ENCODE measurements at places on chromosomes 6 and 20. TPM values are rescaled to one million over a fixed set of nuclear protein-coding genes. Genes with fewer than 3 reads are reported as not detected.

DNA sequence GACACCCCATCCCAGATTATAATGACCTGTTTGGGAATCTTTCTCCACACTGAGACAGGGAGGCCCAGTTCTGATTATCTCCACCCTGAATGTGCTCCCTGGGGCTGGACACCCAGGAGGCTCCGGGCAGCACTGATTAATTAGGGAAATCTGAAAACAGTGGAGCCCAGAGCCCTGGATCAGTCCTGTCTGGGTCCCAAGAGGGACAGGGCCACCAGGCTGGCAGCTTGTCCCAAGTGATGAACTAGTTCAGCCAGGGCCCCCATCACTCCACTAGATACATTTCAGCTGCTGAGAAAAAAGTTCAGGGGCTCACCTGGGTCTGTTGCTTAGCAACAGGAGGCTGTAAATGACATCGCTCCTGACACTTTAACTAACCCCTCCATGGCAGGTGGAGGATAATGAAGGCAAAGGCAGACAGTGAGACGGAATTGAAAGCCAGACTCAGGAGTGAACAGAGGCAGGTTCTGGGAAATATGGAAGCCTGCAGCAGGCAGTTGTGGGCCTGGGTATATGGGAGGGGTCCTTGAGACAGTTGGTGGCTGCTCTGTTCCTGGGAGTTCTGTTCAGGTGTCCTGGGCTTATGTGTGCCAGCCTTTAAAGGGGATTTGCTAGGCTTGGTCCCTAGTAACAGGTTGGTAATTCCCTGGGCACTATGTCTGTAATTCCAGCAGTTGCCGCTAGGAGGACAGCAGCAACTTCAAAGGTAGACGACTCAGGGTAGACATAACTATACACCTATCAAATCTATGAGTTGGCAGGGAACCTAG lies 78.3 kb upstream of the CTNNBL1 start:
- no peak for DNase-seq

BPI gene
- polyA plus RNA-seq = 1.4 TPM

GRCh38 chr20:37503256-37503927 lies 17.7 kb upstream of the NNAT start:
- DNase-seq = no peak

DNA sequence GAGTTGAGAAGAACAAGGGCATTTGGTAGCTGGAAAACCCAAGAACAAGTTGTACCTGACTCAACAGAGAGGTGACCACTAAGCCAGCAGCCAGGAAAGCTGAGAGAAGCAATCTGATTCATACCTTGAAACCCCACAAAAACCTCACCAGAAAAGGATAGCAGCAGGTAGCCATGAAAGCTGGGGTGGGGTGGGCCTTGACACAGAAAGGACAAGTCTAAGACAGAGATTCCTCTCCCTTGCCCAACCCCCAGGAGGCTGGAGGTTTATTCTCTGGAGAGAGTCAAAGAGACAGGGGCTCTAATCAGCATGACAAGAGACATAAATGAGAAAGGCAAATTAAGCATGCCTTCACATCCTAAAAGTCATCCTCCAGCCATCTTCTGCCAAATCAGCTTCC lies 151.7 kb upstream of the DST start:
- no peak for DNase-seq

DNA sequence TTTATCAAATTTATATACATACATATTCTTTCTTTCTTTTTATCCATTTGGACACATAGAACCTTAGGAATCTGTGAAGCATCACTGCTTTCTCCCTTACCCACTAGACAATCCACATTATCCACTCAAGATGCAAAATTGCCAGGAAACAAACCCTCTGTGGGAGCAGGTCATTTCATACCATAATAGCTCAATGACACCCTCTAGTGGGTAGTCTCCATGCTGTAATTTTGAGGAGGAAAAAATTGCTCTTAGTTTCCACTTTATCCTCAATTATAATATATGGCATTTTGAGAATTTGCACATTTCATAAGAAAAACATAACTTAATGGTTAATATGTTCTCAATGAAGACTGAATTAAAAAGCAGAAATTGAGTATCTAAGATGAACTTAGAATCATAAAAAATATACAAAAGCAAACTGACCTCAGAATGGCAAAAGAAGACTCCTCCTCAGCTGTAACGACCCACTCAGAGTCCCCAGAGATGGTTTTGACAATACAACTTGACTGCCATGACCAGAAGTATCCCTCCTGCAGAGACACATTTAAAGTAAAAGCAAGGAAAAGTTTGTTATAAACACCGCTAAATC lies 164.1 kb downstream of the FRK start:
- no peak for DNase-seq

OCSTAMP gene
- not detected for polyA plus RNA-seq

DNA sequence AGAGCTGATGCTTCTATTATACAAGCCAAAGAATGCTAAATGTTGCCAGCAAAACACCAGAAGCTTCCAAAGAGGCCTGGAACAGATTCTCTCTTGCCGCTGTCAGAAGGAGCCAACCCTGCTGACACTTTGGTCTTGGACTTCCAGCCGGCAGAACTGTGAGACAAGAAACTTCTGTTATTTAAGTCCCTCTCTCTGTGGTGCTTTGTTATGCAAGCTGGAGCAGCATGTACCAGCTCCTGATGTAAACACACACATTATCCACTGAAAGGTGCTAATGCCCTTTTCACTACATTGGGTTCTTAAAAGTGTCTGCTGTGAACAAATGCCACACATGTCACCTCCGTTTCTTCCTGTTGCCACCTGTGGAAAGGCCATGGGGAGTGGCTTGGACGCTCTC lies 25.9 kb upstream of the PRELID3B start:
- DNase-seq = no peak

- no peak for DNase-seq
Measured at GRCh38 chr6:50907565-50907964, 88.9 kb downstream of the TFAP2B start.

- DNase-seq = no peak
Measured at GRCh38 chr6:140460267-140460666, 1085.8 kb upstream of the CITED2 start.

- DNase-seq = no peak
Measured at GRCh38 chr6:8556370-8557013, 121.1 kb upstream of the SLC35B3 start.

- peak; percentile 55 for DNase-seq
Measured at GRCh38 chr20:46709459-46710152, at the start of gene SLC2A10. Gene SLC2A10, plus strand, starts transcription at chr20:46709649. Its CDS starts 88 bp downstream, at chr20:46709737.

BANF2 gene
- not detected for polyA plus RNA-seq

GRCh38 chr20:21129861-21130260 lies 4.0 kb downstream of the KIZ start:
- DNase-seq = no peak

GRIK2 gene
- 14.3 TPM for polyA plus RNA-seq

- no peak for DNase-seq
Measured at GRCh38 chr20:42098418-42098817, 480.2 kb upstream of the CHD6 start.

IPCEF1 gene
- 6.9 TPM for polyA plus RNA-seq

DNA sequence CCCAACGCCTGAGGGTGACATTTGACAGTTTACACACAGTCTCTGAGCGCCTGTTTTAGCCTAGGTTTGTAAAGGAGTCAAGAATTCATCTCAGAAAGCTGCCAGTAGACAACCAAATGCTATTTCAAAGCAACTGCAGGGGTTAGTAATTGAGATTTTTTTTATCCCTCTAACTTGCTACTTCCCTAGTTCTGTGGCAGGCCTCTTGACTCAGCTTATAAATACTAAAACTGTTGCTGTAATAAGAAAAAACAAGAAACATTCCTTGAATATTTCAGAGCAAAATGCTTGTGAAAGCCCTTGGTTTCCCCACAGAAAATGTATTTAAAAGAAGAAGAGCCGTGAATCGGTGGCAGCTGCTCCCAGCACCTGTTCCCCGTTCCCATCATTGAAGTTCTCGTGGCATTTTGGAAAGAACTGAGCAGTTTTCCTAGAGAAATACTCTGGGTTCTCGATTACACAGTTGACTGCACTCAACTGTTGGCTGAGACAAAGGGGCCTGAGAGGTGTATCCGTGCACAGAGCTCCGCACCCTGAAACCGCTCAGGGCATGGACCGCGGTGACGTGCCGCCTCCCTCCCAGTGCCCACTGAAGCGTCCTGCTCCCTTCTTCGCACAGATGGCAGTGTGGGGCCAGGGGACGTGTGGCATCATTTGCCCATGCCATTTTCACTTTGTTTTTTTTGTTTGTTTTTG lies 20.9 kb downstream of the DLL1 start:
- no peak for DNase-seq

DNA sequence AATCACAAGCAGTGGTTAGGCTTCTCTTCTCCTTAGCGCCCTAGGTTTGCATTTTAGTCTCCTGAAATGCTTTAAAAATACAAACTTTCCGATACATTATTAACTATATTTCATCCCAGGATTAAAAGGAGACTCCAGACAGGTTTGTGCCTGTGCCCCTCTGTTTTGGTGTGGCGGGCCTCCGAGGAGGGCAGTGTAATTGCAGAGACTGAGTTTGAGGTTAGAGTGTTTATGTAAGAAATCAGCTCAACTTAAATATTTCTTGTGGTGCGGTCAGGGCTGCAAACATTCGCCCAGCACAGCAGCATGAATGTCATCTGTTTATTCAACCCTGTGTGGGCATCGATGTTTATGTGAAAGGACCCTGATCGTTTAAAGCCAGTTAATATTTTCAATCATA lies 130.4 kb upstream of the AKAP12 start:
- no peak for DNase-seq

GRCh38 chr6:1630212-1630770 lies 20.6 kb downstream of the FOXC1 start:
- DNase-seq = no peak

- DNase-seq = no peak
Measured at GRCh38 chr6:52253494-52253893, 9.2 kb upstream of the IL17F start.

- DNase-seq = no peak
Measured at GRCh38 chr6:3749067-3749841, 2.3 kb downstream of the PXDC1 start.

- DNase-seq = no peak
Measured at GRCh38 chr20:17287503-17287902, 60.7 kb downstream of the PCSK2 start.

TRIM10 gene
- 0.48 TPM for polyA plus RNA-seq

- DNase-seq = no peak
Measured at GRCh38 chr20:47382746-47383415, 26.4 kb upstream of the ZMYND8 start.

- DNase-seq = no peak
Measured at GRCh38 chr20:35737865-35738333, 4.2 kb downstream of the RBM39 start.

DNA sequence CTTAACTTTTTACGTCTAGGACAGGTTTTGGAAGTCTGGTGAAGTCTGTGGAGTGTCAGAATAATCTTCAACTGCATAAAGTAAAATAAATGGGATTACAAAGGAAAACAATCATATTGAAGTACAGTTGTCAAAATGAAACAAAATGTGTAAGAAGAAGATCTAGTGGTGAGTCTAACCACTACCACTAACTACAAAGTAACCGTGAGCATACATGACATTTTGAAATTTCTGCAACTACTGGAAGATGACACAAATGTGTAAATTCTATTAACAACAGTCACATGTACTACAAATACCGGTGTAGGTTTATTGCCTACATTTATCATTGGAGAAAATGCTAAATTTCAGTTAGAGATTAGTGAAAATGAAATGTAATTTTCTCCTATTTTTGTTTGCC lies 29.7 kb downstream of the VPS52 start:
- no peak for DNase-seq

DNA sequence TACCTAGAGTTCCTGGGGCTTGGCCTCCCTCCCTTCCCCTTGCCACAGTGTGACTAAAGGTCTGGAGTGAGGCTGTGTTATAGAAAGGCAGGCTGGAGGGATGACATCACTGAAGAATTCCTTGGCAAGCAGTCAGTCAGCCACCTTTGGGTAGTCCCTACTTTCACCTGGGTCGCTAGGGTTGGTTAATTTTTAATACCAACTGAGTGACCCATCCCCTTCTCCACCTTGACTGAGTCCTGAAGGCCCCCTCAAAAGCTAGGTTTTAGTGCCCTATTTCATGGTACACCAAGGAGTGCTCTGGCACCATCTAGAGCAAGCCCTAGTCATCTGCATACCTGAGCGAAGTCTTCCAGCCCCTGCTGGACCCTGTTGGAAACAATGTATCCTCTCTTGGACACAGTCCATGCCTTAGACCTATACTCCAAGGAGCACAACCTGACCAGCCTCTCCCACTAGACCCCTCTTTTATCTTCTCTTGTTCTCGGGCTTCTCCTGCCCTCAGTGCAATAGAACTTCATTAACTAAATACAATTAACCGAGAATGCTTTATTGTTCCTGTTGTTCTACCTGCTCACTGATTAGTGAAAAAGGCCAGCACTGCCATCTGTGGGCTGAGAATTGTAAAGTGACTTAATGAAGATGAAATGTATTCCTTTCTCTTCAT lies 44.6 kb downstream of the RIN2 start:
- no peak for DNase-seq

KHDC1 gene
- 8.0 TPM for polyA plus RNA-seq

LY86 gene
- polyA plus RNA-seq = 2.0 TPM

RFX6 gene
- polyA plus RNA-seq = not detected

DNA sequence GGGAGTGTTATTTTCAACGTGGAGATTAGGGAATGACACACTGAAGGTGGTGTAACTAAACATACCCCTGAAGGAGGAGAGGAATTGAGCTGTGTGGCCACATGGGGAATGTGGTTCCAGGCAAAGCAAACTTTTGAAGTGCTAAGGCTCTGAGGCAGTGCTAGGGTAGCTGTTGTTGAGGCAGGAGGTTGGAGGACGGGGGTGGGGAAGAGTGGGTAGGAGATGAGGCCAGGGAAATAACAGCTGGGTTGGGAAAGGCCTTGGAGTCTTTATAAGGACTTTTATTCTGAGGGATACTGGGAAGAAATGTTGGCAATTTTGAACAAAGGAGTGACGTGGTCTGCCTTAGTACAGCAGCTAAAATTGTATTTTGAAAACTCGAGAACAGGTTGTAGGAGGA lies 13.0 kb downstream of the RPRD1B start:
- DNase-seq = no peak

DNA sequence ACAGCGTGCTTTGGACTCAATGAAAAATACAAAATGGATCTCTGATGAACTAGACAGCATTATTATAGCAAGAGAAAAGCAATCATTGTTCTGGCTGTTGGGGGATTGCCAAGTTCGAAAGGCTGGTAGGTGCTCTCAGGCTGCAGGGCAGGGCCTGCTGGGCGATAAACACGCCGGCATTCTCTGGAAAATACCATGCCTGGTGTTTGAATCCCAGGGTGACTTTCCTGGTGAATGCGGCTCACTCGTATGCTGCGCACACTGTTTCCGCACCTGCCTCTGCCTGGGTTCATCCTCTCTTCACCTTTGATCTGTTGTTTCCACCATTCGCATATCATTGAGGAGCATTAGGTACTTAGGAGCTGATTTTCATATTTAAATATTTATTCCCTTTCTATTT lies 37.4 kb downstream of the GCNT2 start:
- DNase-seq = no peak

DNA sequence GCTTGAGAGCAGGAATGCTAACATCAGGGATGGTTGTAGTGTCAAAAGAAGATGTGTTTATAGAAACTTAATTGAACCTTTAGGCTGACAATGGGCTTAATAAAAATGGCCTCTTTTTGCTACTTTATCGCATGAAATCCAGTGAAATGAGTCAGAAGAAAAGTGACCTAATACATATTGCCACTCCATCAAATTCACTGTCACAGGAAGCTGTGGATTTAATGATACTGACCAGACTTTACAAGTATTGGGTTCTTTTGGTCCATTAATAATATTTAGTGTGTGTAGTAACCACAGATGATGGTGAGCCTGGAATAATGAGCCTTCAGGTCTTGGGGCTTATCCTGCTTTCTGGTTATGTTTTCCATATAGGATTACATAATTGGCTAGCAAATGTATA lies 231.8 kb upstream of the GMDS start:
- DNase-seq = no peak

- no peak for DNase-seq
Measured at GRCh38 chr20:49987015-49987867, 4.5 kb downstream of the SNAI1 start.

GRCh38 chr6:38234141-38234540 lies 405.6 kb downstream of the BTBD9 start:
- no peak for DNase-seq

All from right renal pelvis (tissue), 4 donors.